Stomach (tissue), 19 donors: ENCODE measurements at places on chromosomes 16 and 17. TPM values are rescaled to one million over a fixed set of nuclear protein-coding genes. Genes with fewer than 3 reads are reported as not detected.

The CX3CL1 gene
- total RNA-seq = not detected

The CYB5B gene
- 76.3 TPM for total RNA-seq

The EVPLL gene
- 0.45 TPM for total RNA-seq

The PRRT2 gene
- total RNA-seq = 4.6 TPM

The MYH1 gene
- not detected for total RNA-seq
